ENCODE measurements at places on chromosomes 7 and 10.

DNA sequence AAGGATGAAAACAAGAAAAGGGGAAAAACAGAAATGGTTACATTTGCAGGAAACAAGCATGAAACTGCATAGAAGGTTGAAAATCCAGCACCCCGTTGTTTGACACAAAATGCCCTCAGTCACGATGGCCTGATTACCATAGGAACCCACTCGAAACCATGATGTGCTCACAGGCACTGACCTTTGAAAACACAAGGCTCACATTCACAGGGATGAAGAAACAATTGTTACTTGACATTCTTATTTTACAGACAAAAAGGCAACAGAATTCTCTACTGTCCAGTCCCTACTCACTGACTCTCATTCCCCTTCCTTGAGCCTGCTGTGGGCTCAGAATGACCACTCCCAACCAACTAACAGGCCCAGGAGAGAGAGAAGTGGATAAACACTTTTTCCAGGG lies 131.4 kb upstream of the PDLIM1 start:
- DNase-seq: no peak

DNA sequence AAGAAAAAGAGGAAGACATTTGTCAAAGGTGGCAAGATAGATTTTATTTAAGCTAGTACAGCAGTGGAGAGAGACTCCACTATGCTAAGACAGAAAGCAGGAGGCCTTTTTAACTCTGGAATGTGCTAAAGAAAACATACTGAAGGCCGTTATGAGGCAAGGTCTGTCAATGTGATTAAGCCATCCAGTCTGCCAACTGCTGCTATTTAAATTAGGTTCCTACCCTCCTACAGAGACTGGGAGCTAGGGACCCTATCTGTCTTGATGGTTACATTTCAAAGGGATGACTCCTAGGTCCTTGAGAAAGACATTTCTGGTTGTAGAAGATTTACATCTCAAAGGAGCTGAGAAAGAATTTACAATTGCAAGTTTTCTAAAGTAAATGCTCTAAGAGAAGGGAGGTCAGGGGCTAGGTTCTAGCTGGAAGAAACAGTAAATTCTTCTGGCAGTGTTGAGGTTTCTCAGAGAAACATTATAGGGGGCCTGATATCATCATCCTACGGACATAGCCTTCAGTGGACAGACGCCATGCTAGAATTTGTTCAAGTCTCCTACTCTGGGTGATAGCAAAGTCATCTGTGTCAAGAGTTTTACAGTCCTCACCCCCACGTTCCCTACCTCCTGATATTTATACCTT lies 211.6 kb downstream of the PHF14 start:
- DNase-seq: no peak

- peak; percentile 45 for DNase-seq
These were observed at the start of gene CALY for GRCh38 chr10:133336577-133337369. Gene CALY (minus strand): TSS chr10:133336896. CDS start chr10:133328989, 7,907 bp downstream.

GRCh38 chr7:90266808-90267207 lies 21.8 kb downstream of the CFAP69 start:
- no peak for DNase-seq

GRCh38 chr7:141433698-141434097 lies 117.5 kb upstream of the AGK start:
- DNase-seq: no peak

DNA sequence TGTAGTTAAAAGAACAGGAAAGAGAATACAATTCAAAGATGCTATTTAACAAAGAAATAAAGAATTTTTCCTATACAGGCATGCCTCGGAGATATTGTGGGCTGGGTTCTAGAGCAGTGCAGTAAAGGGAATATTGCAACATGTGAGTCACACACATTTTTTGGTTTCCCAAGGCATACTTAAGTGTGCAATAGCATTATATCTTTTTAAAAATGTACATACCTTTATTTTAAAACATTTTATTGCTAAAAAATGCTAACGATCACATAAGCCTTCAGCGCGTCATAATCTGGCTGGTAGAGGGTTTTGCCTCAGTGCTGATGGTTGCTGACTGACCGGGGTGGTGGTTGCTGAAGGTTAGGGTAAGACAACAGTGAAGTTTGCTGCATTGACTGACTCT lies 54.4 kb downstream of the ESYT2 start:
- DNase-seq: no peak

- DNase-seq: no peak
These were observed 5.8 kb downstream of the ELFN1 start for GRCh38 chr7:1675673-1676549.

DNA sequence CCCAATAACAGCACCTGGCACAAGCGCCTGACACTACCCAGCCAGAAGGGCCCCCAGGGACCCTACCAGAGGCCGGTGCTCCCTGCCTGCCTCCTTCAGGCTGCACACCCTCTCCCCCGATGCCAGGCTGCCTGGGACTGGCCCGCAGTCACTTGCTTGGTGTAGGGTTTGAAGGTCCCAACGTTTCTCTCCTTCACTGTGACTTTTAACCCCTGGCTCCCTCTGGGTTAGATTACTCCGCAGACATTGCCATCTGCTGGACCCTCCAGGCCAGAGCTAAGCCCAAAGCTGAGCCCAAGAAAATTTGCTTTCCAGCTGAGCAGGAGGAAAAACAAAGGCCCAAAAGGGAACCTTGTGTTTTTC lies 6.9 kb downstream of the CDHR1 start:
- DNase-seq: no peak

GRCh38 chr10:37747081-37747480 lies 110.3 kb downstream of the ZNF248 start:
- no peak for DNase-seq

GRCh38 chr7:132939495-132939894 lies 142.4 kb downstream of the CHCHD3 start:
- DNase-seq: no peak

DNA sequence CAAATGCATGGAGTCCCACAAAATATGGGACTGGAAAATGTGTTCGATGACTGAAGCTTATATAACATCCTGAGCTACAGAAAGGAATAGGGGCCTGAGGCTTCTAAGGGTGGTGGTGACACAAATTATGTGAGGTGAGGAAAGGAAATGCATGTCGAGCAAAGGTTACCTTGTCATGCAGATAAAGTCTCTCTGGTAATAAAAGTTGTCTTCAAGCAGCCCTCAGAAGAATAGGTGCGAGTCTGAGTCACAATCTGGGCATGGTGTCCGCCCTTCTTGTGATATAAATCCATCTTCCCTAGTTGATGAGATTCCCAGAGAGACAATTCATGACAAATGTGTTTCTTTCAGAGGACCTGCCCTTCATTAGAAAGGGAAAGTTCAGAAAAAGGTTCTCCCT lies 985.2 kb upstream of the C7orf33 start:
- no peak for DNase-seq

DNA sequence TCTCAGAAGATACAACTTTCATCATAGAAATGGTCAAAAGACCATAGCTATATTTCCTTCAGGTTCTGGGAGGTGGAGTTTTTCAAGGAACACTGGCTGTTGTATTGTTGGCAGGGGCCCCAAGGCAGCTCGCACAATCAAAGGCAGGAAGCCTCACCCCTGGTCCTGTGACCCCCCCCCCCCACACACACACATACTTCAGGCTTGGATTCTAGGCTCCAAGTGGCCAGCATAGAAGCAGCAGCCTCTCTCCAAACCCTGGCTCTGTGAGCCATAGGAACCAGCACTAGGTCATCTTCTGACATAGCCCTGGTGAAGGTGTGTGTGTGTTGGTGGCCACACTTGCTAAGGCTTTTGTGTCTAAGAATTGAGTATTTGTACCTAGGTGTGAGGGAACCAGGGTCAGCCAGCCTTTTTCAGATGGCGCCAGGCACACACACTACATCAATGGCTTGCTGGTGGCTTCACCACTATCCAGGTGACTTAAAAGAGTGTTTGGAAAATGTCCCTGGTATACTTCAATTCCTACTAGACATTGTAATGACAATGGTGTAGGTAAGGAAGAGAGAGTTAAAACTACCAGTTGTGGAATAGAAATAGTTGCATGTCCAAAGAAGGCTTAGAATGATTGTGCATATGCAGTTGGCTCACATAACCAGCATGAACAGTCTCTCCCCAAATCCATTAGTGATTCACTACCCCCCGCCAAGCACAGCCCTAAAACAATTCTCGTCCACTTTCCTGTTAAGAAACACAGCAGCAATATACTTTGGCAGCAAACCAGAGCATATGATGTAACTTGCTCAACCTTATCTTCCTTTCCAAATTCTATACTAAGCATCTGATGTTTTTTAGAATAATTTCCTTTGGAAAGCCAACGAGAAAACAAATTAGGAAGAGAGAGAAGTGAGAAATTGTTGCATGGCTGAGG lies 91.3 kb downstream of the AVL9 start:
- DNase-seq: no peak

GRCh38 chr7:158085741-158086695 lies 501.6 kb downstream of the PTPRN2 start:
- DNase-seq: no peak

DNA sequence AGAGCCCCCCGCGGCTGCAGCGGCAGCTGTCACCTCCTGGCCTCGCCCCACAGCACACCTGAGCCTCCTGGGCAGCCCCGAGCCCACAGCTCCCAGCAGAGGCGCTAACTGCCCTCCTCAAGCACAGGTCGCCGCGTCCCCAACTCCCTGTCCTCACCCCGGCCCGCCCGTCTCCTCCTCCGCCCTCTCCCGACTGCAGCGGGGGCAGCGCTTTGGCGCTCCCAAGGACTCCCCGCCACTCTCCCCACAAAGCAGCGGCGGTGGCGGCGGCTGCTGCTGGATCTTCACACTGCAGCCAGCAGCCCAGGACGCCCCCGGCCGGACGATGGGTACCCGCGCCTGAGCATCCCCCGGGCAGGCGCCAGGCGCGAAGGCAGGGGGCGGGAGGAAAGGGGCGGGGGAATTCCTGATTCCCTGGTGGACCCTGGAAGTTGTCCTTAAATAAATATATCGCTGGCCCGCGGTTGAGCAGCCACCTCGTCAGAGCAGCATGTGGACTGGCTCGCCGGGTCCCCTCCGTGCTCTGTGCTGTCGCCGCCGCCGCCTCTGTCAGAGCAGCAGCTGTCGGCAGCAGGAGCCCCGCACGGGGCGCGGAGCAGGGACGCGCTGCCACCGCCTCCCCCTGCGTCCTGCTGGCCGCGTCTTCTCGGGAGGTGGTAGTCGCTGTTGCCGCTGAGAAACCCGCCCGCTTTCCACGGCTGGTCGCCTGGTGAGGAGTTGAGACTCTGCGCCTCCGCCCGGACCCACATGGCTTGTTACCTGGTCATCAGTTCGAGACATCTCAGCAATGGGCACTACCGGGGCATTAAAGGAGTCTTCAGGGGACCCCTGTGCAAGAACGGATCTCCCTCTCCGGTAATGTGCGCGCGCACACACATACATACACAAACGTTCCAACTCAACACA lies at the start of gene ZNF804B:
TSS of gene ZNF804B (plus strand) at position 471 of the 906 bp plus-strand sequence. CDS start at position 748, 277 bp downstream.
- DNase-seq: no peak

- DNase-seq: no peak
These were observed 273.9 kb downstream of the TSPAN12 start for GRCh38 chr7:120583899-120584586.

DNA sequence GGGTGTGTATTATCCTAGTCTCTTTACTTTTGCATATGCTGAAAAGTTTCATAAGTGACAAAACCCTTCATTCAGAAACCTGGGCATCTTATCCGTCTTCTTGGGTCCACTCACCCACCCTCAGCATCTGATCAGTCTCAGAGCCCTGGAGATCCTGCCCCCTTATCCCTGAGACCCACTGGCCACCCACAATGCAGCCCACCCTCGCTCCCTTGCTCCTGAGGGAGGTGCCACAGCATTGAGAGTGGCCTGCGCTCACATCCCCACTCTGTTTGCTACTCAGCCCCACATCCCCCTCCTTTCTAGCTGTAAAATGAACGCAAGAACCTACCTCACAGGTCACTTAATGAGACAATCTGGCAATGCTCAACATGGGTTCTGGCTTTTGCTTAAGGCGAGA lies 27.3 kb downstream of the PDIA4 start:
- DNase-seq: no peak

DNA sequence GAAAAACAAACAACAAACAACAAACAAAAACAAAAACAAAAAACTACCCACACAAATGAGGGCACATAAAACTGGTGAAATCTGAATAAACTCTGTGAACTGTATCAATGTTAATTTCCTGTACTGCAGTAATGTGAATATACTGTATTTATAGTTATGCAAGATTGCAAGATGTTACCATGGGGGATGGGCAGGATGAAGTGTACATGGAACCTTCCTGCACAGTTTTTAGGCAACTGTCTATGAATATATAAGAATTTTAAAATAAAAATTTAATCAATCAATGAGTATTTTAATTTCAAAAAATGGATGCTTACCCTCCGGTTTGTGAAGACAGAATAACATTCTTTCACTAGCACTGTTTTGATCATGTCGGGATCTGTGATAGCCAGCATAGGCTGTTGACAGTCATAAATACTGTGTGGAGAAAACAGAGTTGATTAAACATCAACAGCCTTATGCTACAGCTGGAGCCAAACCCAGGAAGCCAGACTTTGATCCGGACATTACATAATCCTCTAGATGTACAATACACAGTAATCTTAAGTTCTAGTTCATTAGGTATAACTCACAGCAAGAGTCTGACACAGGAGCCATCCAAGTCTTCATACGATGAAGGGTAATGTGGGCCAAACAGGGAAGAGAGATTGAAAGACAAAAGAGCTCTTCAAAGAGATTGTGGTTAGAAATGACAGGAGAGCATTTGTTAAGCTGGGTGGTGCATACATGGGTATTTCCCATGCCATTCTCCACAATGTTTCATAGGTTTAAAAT lies 14.8 kb downstream of the CYP3A7 start:
- DNase-seq: no peak

DNA sequence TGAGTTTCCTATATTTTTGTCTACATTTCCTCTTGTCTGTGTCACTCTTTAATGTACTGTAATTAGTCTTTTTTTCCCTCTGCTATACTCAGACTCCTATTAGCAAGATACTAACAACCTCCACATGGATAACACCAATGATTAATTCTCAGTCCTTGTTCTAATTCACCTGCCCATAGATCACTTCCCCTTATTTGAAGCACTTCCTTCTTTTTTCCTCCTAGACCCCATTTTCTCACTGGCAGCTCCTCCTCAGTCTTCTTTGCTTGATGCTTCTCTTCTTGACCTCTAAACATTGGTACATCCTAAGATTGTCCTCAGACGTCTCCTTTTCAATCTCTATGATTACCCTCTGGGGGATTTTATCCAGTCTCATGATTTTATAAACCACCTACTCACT lies 98.2 kb upstream of the IMMP2L start:
- no peak for DNase-seq

GRCh38 chr10:125017547-125018298 lies 75.8 kb downstream of the ZRANB1 start:
- DNase-seq: no peak

All from stimulated activated CD4-positive, alpha-beta T cell treated with anti-CD3 and anti-CD28 coated beads, TNF-alpha, amount 100 ng/mL, for 4 hours (primary cell).